ENCODE measurements at places on chromosomes 11 and 22. TPM values are rescaled to one million over a fixed set of nuclear protein-coding genes. Genes with fewer than 3 reads are reported as not detected.

Gene DTX4
- 29.4 TPM for total RNA-seq

Gene LIPT2
- total RNA-seq: 6.5 TPM

- no peak for DNase-seq
- no peaks in the 10 kb centered on the region for H3K4me1 ChIP-seq
- H3K36me3 ChIP-seq: no peaks in the 10 kb centered on the region
- no peak overlapping the region for H3K27ac ChIP-seq
These were observed 26.2 kb downstream of the FAM83F start for GRCh38 chr22:40020956-40021355.

Gene IGSF22
- 0.74 TPM for total RNA-seq

- peaks cover 6% of the 10 kb centered on the region for H3K4me1 ChIP-seq
- H3K27ac ChIP-seq: no peak overlapping the region
- peaks cover 5% of the 10 kb centered on the region for H3K27me3 ChIP-seq
- H3K4me3 ChIP-seq: no peak overlapping the region
These were observed 5.8 kb upstream of the KDM2A start for GRCh38 chr11:67113231-67113721.

DNA sequence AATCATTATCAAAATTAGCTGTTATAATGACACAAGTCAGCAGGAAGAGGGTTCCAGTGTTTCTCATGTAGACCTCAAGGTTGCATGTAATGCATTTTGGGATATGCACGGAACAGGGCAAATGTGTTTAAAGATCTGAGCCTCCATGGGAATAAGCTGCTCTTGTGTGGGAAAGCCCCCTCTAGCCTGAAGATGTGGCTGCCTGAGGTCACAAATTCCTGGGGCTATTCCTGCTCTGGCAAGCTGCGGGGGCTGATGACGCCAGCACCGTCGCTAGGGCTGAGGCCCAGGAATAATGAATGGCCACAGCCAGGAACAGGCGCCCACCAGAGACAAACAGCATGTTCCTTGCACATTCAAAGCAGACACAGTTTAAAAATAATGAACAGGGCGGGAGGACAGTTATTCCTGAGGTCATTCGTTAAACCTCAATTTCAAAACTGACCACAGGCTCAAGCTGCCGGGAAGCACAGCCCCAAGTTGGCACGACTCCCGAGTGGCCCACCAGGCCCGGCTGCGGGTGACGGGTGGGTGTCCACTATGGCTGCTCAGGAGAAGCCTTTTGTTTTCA lies 11.7 kb downstream of the OSBPL5 start:
- no peak overlapping the region for H3K27ac ChIP-seq
- H3K36me3 ChIP-seq: peaks cover 13% of the 10 kb centered on the region
- no peak overlapping the region for H3K4me3 ChIP-seq
- peaks cover 6% of the 10 kb centered on the region for H3K27me3 ChIP-seq
- DNase-seq: no peak
- H3K4me1 ChIP-seq: peaks cover 4% of the 10 kb centered on the region

DNA sequence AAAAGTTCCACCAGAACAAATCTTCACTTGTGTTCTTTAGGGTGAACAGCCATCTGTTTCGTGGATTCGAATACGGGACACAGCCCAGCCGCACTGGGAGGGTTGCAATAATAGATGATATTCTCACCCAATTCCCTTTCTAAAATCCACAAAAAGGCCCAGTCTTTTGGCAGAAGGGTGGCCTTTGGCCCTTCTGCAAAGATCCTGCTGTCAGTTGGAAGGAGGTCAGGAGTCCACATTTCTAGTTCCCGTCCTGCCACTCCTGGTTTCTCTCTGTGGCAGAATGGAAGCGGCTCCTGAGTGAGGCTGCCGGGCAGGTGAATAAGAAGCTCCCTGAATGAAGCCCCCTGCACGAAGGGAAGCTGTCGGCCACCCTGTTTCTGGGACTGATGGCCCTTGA lies 11.2 kb upstream of the LINC01488 start:
- no peak overlapping the region for H3K27ac ChIP-seq
- H3K4me1 ChIP-seq: no peaks in the 10 kb centered on the region
- no peak overlapping the region for H3K4me3 ChIP-seq
- H3K36me3 ChIP-seq: peaks cover 4% of the 10 kb centered on the region
- H3K27me3 ChIP-seq: peaks cover 6% of the 10 kb centered on the region

GRCh38 chr22:21697880-21698279 lies 32.1 kb downstream of the PPIL2 start:
- H3K4me1 ChIP-seq: peaks cover 15% of the 10 kb centered on the region
- H3K27me3 ChIP-seq: peaks cover 8% of the 10 kb centered on the region
- peaks cover 23% of the 10 kb centered on the region for H3K36me3 ChIP-seq
- H3K4me3 ChIP-seq: no peak overlapping the region
- H3K27ac ChIP-seq: no peak overlapping the region
- no peak for DNase-seq

- no peak for DNase-seq
- H3K27me3 ChIP-seq: peaks cover 1% of the 10 kb centered on the region
- H3K4me1 ChIP-seq: peaks cover 6% of the 10 kb centered on the region
- no peak overlapping the region for H3K27ac ChIP-seq
- H3K4me3 ChIP-seq: no peak overlapping the region
These were observed 48.6 kb downstream of the ZNRF3 start for GRCh38 chr22:28931844-28932567.

DNA sequence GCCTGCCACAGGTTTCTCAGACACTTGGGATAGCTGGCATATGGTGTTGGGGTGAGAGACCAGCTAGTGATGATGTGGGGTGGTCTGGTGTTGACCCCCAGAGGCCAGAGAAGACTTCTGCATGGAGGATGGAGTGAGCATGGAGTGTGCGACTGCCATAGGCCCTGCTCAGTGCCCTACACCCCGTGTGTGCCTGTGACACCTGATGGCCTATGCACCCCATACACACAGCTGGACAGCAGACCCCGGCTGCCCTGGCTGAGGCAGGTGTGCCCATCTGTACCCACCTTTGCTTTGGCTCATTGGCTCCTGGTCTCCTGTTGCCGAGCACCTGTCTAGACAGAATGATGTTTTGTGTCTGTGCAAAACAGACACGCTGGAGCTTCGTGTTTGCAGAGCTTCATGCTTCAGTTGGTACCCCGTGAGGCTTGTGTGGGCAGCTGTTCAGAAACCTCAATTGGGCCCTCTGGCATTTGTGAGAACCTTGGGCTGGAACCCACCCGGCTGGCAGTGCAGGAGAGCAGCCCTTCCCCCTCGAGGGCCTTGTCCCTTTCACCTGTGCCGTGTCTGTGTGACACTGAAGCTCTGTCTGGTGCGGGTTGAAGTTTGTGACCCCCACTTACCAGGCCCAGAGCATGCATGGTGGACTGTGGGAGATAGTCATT lies 27.6 kb downstream of the BCR start:
- no peak overlapping the region for H3K4me3 ChIP-seq
- no peaks in the 10 kb centered on the region for H3K27me3 ChIP-seq
- H3K4me1 ChIP-seq: peaks cover 18% of the 10 kb centered on the region
- H3K36me3 ChIP-seq: peaks cover 13% of the 10 kb centered on the region
- H3K27ac ChIP-seq: no peak overlapping the region
- no peak for DNase-seq

Gene KCTD17
- 46.9 TPM for total RNA-seq

DNA sequence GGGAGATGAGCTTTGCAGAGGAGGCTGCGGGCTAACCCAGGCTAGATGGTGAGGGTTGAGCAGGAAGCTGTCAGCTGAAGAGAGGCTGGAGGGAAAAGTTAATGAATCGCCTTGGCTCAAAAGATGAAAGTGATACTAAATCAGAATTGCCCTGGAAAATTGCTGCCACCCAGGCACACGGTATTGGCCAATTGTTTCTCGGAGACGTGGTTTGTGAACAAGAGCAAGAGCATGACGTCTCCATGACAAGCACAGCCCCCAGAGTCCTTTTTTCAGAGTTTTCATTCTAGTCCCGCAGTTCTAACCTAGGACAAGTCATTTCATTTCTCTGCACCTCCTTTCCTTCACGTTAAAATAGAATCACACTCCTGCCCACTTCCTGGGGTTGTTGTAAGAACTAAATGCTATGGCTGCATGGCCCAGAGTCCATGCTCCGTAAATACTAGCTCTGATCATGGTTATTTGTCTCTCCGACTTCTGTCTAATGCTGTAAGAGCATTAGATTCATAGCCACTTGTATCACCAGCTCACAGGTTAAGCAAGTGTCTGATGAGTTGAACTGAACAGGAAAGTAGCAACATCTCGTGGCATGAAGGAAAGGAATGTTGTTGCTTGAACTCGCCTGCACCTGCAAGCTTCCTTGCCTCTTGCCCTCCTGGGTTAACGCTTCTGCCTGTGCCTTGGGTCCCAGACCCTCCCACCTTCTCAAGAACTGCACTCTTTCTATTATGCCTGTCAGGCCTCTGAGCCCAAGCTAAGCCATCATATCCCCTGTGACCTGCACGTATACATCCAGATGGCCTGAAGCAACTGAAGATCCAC lies 33.8 kb upstream of the NUP50 start:
- peaks cover 20% of the 10 kb centered on the region for H3K36me3 ChIP-seq
- H3K27me3 ChIP-seq: peaks cover 4% of the 10 kb centered on the region
- DNase-seq: no peak
- no peak overlapping the region for H3K27ac ChIP-seq
- no peak overlapping the region for H3K4me3 ChIP-seq
- H3K4me1 ChIP-seq: no peaks in the 10 kb centered on the region

DNA sequence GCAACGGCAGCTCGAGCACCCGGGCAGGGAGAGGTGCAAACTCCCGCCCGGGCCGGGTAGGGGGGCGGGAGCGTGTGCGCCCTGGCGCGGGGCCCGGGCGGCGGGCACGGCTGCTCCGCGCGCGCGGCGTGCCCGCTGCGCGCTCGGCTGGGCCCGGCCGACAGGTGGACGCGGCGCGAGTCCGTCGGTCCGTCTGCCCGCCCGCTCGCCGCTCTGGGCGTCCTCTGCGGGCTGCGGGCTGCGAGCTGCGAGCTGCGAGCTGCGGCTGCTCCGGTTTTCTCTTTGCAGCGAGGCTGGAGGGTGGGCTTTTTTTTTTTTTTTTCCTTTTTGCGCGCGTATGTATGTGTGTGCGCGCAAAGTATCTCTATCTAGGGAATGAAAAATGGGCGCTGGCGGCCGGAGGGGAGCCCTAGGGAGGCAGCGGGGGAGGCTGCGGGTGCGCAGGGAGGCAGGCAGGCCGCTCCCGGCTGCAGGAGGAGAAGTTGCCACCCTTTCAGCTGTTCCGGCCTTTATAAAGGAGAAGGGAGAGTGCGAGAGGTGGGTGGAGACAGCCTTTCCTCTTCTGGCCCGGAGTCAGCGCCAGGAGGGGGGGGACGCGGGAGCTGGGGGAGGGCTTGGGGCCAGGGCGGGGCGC lies at the start of gene PDGFB:
Gene PDGFB (minus strand): TSS at position 487 of the 634 bp plus-strand sequence. CDS start 1,019 bp downstream, outside the sequence.
- no peak within 1 kb of the TSS for H3K27ac ChIP-seq
- DNase-seq: no peak
- H3K4me1 ChIP-seq: peaks cover 37% of the 10 kb centered on the region
